Natural killer cell (primary cell): ENCODE measurements at places on chromosomes 2 and 18.

- peaks cover 3% of the 10 kb centered on the region for H3K27me3 ChIP-seq
- no peak overlapping the region for H3K27ac ChIP-seq
- H3K4me1 ChIP-seq = no peaks in the 10 kb centered on the region
- DNase-seq = no peak
- no peak overlapping the region for H3K4me3 ChIP-seq
Measured at GRCh38 chr2:191341436-191341835, 96.2 kb downstream of the MYO1B start.

DNA sequence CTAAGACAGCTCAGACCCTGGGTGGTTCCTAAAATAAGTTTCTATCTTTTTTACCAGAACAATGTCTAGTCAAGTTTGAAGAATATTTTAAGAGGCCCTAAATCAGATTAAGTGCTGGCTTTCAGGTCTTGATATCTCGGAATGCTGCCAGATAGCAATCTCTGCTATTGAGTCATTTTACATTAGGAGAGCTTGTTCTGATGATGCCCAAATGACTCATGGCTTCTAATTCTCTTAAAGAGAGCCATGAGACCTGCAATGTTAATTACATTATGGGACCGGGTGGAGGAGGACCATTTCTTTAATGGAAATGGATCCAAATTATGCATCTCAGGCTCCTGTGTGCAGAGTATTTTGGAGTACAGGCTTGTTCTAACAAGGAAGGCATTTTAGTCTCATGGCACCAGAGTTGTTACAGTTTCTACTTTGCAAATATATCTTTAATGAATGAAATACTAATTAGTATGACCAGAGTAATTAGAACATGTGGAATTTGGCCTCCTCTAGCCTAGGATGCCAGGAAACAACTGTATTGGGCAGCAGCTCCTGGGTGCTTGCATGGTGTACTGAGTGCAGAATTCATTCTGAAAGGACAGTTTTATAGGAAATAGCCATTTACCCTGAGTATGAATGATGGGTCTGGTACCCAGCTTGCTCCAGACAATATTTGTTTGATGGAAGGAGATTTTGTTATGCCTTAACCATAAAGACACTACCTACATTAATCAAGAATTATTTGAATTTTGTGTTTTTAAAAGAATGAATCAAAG, 94.0 kb upstream of the SULT1C3 start:
- no peaks in the 10 kb centered on the region for H3K36me3 ChIP-seq
- H3K4me1 ChIP-seq = no peaks in the 10 kb centered on the region
- H3K4me3 ChIP-seq = no peak overlapping the region
- H3K27ac ChIP-seq = no peak overlapping the region
- no peak for DNase-seq

DNA sequence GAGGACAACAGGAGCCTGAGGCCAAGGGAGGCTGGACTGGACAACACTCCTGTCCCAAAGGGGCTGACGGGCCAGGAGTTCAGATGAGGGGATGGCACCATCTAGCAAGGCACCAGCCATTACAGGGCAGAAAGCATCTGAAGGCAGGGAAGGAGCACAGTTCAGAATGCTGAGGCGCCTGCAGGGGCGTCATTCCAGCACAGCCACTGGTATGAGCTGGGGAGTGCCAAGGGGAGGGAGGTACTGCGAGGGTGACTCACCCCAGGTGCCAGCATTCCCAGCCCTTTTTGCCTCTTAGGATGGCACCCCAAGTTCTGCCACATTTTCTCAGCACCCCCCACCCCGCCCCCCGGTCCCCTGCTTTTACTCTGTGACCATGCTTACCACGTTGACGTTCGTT, 129.8 kb upstream of the EPAS1 start:
- no peaks in the 10 kb centered on the region for H3K27me3 ChIP-seq
- no peaks in the 10 kb centered on the region for H3K36me3 ChIP-seq
- no peak for DNase-seq
- no peaks in the 10 kb centered on the region for H3K4me1 ChIP-seq
- no peak overlapping the region for H3K4me3 ChIP-seq

- DNase-seq = no peak
- H3K4me3 ChIP-seq = no peak overlapping the region
- no peaks in the 10 kb centered on the region for H3K36me3 ChIP-seq
- no peak overlapping the region for H3K27ac ChIP-seq
Measured at GRCh38 chr2:198471291-198471690, 666.9 kb downstream of the PLCL1 start.

DNA sequence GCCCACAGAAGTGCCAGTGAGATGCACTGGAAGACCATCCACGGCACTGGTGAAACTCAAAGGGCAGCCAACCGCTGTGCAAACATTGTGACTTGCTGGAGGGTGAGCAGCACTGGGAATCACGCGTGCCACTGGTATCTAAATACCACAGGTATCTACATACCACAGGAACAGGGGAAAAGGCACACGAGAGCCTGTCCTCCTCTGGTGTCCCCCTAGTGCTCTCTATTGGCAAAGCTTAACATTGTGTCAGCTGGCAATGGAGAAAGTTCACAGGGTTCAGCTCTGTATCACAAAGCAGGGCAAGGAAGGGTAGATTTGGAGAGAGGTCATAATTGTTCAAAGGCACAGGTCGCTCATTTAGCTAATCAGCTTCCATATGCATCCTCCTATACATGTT, 12.6 kb upstream of the SEC11C start:
- H3K4me1 ChIP-seq = no peaks in the 10 kb centered on the region
- DNase-seq = no peak

DNA sequence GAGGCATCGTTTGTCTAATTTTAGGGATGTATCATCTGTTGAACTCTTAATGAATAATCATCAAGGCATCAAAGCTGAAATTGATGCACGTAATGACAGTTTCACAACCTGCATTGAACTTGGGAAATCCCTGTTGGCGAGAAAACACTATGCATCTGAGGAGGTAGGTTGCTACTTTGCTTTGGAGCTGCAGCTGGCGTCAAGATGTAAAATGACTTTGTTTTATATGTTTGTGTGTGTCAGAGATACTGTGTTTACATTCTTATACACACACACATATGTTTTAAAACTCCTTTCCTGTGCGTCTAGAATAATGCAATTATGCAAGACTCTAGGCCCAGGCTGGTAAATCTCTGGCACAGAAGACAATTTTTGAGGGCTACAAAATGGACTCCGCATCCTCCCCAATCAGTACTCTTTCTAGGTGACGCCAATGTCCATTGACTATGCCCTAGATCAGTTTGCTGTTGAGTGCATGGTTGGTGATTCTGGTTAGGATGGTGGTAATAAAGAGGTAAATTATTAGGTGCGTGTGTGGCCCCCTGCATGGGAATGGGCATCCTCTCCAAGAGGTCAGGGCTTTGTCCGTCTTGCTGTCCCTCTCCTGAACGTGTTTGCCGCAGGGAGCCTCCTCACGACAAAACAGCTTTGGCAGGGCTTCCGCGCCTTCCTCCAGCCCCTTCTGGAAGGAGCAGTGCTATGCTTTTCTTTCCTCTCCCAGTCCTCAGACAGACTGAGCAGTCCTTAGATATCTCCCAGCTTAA, 68.2 kb upstream of the EML6 start:
- H3K27me3 ChIP-seq = no peaks in the 10 kb centered on the region
- H3K4me3 ChIP-seq = no peak overlapping the region
- no peaks in the 10 kb centered on the region for H3K4me1 ChIP-seq
- H3K36me3 ChIP-seq = peaks cover 98% of the 10 kb centered on the region

DNA sequence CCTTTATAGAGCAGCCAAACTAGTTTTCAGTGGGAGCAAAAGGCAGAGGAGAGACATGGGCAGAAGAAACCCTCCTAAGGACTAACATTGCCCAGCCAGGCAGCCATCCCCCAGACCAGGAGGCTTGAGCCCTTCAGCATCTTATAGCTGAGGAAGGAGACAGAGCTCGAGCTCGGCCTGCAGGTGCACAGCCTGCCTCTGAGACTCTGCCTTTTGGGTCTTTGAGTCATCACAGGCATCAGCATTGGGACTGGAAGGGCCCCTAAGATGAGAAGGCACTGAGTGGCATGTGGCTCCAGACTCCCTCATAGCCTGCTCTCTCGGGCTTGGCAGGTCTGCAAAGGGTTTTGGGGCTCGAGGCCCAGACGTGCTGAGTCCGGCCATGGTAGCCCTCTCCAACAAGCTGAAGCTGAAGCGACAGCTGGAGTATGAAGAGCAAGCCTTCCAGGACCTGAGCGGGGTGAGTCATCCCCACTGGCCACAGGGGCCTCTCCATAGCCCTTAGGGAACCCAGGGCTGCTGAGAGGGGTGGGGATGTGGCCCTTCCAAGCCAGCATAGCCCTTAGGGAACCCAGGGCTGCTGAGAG, 84.1 kb downstream of the EPAS1 start:
- H3K36me3 ChIP-seq = no peaks in the 10 kb centered on the region
- no peaks in the 10 kb centered on the region for H3K4me1 ChIP-seq
- H3K4me3 ChIP-seq = no peak overlapping the region
- DNase-seq = no peak
- H3K27me3 ChIP-seq = no peaks in the 10 kb centered on the region

- no peaks in the 10 kb centered on the region for H3K36me3 ChIP-seq
- no peak overlapping the region for H3K4me3 ChIP-seq
- DNase-seq = no peak
Measured at GRCh38 chr2:118845005-118845521, 2.4 kb downstream of the EN1 start.

- no peak overlapping the region for H3K27ac ChIP-seq
- no peaks in the 10 kb centered on the region for H3K36me3 ChIP-seq
- H3K4me1 ChIP-seq = no peaks in the 10 kb centered on the region
- DNase-seq = no peak
Measured at GRCh38 chr2:120893811-120894584, 158.3 kb downstream of the GLI2 start.

DNA sequence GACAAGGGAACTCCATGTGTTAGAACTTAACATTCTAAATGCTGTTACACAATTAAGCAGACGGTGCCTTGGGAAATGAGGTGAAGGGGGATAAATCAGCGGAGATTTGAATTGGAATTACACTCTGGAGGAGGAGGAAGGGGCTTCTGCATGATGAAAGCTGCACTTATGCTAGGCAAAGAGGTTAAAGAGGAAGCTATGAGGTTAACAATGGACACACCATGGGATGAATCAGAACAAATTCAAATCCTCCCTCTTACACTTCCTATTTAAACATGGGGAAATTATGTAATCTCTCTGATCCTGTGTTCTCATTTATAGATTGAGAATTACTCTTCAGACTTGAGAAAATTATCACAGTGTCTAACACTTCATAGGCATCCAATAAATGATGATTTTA, 121.5 kb upstream of the SIX2 start:
- peaks cover 11% of the 10 kb centered on the region for H3K4me1 ChIP-seq
- H3K27ac ChIP-seq = no peak overlapping the region
- H3K36me3 ChIP-seq = no peaks in the 10 kb centered on the region
- H3K4me3 ChIP-seq = no peak overlapping the region

DNA sequence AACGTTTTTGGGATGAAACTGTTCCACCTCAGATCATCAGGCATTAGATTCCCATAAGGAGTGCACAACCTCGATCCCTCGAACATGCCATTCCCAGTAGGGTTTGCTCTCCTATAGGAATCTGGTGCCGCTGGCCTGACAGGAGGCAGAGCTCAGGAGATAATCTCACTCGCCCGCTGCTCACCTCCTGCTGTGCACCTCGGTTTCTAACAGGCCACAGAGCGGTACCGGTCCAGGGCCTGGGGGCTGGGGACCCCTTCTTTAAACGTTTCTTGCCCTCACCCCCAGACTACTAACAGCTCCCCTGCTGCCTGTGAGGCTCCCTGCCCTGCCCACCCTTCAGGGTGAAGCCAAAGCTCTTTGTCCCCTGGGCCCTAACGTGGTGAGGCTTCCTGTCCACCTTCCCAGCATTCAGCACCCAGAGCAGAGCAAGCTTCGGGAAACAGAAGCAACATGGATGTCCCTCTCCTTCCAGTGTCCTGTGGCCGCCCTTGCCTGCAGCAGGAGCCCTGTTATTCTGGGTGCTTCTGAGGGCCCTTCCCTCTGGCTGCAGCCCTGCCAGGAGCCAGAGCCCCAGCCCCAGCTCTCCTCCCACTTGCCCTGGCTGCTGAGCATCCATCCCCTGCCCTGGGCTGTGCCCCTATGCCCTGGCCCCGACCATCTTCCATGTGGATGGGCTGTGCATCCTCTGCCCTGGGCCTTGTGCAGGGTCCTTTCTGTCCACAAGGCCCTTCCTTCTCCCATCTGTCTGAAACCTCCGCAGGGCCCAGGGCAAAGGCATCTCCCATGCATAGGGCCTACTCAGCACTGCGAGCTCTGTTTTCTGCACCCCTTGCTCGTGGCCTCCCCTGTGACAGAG, 140.1 kb downstream of the MBP start:
- no peak for DNase-seq
- H3K27ac ChIP-seq = no peak overlapping the region
- H3K4me3 ChIP-seq = no peak overlapping the region
- no peaks in the 10 kb centered on the region for H3K27me3 ChIP-seq
- no peaks in the 10 kb centered on the region for H3K36me3 ChIP-seq

DNA sequence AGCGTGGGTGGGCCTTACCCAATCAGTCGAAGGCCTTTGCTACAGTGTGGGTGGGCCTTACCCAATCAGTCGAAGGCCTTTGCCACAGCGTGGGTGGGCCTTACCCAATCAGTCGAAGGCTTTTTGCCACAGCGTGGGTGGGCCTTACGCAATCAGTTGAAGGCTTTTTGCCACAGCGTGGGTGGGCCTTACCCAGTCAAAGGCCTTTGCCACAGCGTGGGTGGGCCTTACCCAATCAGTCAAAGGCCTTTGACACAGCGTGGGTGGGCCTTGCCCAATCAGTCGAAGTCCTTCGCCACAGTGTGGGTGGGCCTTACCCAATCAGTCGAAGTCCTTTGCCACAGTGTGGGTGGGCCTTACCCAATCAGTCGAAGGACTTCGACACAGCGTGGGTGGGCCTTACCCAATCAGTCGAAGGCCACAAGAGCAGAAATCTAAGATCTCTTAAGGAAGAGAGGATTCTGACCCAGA, 16.3 kb upstream of the GAL3ST2 start:
- H3K4me3 ChIP-seq = no peak overlapping the region
- peaks cover 4% of the 10 kb centered on the region for H3K27me3 ChIP-seq
- H3K36me3 ChIP-seq = peaks cover 4% of the 10 kb centered on the region
- peaks cover 42% of the 10 kb centered on the region for H3K4me1 ChIP-seq
- H3K27ac ChIP-seq = no peak overlapping the region

DNA sequence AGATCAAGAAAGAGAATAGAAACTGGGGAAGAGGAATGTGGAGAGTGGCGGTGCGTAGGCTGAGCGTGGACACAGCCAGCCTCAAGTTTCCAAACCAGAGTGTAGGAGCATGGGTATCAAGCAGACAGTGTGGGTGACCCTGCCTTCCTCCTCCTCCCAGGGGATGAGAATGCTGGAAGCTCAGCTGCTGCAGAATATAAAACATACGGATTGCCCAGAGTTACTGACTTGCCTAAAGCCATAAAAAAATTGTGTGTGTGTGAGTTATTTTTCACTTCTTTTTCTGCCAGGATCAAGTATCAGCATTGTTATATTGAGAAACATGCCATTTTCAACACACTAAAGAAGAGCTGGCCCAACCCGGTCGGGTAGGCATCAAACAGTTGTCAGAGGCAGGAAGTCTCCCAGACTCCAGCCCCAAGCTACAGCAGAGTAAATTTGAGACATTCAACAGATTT, 333.3 kb upstream of the ACVR2A start:
- H3K36me3 ChIP-seq = no peaks in the 10 kb centered on the region
- no peak overlapping the region for H3K27ac ChIP-seq
- no peak overlapping the region for H3K4me3 ChIP-seq
- no peak for DNase-seq
- no peaks in the 10 kb centered on the region for H3K27me3 ChIP-seq
- H3K4me1 ChIP-seq = no peaks in the 10 kb centered on the region

GRCh38 chr18:33644494-33644893, 66.5 kb downstream of the ASXL3 start:
- DNase-seq = no peak
- no peaks in the 10 kb centered on the region for H3K27me3 ChIP-seq
- no peaks in the 10 kb centered on the region for H3K4me1 ChIP-seq
